ENCODE measurements at places on chromosomes 1 and 21.

DNA sequence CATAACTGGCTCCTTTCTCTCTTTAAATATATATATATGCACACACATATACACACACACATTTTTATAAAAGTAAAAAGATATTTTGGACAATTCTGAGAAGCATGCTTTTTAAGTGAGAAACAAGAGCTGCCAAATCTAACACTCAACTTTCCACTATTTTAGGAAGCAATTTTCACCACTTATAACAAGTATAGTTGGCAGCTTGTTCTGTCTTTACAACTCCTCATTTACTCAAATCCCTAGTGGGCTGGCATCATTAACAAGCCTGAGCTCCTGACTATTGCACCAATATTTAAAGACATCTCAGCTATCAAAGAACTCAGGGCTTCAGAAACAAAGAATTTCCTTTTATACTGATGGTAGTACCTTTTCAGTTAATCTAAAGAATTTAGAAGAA, 76.6 kb downstream of the RAB3GAP2 start:
- DNase-seq = no peak

DNA sequence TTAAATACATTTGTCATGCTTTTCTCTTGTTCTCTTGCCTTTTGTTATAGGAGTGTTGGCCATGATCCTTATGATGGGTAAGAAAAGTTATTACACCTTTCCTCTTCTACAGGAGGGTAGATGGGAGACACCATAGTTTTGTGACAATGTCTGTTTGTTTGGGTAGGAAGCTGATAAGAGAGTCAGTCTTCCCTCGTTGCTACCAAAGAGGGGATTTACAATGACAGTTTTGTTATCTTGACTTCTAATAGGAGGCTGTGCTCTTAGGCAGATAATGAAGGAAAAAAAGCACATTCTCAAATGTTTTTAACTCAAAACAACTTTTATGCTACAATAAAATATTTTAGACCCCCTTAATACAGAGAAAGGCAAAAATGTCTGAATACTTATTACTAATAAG, 48.0 kb upstream of the WLS start:
- DNase-seq = no peak

DNA sequence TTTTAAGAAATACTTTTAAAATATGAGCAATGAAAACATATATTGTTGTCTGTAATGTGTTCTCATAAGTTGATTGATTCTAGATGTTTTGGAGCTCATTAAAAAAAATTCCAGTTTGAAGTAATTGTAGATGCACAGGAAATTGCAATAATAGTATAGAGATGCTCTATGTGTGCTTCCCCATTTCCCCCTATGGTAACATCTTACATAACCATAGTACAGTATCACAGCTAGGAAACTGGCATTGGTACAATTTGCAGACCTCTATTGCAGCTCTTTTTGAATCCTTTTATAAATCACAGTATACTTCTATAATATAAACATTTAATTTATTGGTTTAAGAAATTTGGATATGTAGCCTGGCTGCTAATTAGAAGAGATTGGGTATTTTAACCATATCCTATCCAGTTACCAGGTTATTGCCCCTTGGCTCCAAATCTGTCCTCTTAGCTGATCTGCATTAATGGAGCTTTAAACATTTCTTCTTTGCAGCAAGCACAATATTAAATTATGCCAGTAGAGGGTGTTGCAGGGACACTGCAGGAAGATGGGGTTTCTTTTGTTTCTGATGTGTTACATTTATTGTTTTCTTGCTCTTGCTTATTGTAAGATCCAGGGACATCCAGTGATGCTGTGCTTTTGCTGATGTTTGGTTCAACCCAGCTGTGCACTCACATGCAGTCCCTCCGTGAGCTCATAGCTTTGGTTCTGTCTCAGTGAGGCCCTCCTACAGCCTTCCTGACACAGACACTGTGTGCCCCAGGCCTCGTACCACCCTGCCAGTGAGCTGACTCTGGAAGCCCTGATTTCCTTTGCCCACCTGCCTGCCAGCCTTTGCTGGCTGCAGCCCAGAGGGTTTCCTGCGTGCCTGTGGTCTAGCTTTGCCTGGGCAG, 103.3 kb downstream of the RABGAP1L start:
- DNase-seq = peak; percentile 22

- no peak for DNase-seq
Observed at GRCh38 chr21:19844334-19844733, 1153.9 kb upstream of the NCAM2 start.

- no peak for DNase-seq
Observed at GRCh38 chr1:236067854-236068454, 3.1 kb upstream of the NID1 start.

- DNase-seq = no peak
Observed at GRCh38 chr1:96355521-96355920, 366.1 kb upstream of the PTBP2 start.

DNA sequence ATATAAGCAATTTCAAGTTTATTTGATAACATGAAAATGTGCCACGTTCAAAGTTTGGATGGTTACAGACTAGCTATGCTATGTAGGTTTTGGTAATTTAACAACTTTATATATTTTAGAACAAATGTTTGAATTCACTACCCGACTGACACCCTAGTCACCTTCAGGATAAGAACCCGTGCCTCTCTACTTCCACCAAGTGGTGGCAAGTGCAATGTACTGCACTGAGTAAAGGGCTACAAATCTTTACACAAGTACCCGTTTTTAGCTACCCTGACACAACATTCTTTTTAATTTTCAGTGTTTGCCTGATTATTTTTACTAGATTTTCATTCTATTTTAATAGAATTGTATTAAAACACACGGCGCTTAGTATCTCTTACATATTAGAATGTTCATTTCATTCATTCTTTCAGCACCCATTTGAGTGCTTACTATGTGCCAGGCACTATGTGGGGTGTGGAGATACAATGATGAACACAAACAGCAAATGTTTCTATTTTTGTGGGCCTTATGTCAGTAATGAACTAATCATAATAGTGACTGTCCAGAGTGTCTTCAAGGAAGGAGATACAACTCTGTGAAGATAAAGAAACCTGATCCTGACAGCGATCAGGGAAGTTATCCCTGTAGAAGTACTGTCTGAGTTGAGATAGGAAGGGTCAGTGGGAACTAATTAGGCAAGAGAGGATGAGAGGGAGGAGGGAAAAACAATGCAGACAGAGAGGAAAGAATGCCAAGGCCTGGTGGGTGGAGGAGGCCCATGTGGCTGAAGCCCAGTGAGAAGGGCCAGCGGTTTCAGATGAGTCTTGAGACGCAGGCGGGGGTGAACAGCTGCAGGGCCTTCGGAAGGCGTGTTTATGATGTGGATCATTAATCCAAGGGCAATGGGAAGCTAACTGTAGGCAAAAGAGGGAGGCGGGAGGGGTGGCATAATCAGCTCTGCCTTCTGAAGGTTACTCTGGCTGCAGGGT, 3.8 kb downstream of the LCA5L start:
- DNase-seq = peak; percentile 50

All from inflammatory macrophage (primary cell).